Tongue (tissue), 3 donors: ENCODE measurements at places on chromosomes 3 and 15.

GRCh38 chr3:12060139-12060845 is 56.1 kb downstream of the SYN2 start:
- no peak for DNase-seq

DNA sequence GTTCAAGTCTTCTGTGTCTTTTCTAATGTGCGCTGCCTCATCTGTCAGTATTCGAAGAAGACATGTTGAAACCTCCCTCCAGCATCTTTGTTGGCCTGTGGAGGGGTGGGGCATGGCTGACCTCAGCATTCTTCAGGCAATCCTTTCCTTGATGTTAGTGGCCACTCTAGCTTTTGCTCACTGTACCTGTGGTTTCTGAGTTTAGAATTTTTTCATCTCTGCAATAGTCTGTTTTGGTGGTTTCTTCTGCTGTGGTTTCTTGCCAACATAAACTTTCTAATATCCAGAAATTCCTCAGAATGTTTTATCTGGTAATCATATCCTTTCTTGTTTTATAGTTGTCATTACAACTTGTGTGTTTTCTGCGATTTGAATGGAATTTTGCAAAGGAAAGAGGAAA is 251.3 kb upstream of the NR2E3 start:
- no peak for DNase-seq

DNA sequence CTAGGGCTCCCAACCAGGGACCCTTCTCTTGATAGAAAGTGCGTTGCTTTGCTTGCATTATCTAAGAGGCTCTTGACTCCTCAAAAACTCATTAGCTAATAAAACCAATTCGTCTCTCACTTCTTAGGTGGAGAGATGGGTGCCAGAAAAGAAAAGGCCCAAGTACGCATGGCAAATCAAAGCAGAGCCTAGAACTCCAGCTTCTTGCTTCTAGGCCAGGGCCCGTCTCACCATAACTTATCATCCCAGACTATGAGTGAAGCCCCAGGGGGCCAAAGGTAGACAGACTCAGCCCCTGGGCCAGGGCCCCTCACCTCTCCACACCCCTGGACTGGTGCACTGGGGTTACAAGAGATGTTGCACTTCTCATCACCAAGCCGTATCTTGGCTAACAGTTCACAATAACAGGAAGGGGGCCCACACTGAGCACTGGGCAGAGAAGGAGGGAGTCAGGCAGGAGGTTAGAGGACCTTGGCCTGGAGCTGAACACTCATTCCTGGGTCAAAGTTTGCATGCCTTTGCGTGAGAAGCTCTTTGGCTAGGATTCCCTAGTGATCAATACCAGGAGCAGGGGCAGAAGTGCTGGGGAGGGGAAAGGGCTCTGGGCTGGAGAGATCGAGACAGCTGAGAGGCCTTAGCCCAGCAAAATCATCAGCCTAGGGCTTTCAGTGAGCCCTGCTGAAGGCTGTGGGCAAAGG is 5.4 kb upstream of the CYP1A1 start:
- no peak for DNase-seq

- no peak for DNase-seq
Observed at GRCh38 chr3:50475348-50475747, 28.1 kb downstream of the CACNA2D2 start.

DNA sequence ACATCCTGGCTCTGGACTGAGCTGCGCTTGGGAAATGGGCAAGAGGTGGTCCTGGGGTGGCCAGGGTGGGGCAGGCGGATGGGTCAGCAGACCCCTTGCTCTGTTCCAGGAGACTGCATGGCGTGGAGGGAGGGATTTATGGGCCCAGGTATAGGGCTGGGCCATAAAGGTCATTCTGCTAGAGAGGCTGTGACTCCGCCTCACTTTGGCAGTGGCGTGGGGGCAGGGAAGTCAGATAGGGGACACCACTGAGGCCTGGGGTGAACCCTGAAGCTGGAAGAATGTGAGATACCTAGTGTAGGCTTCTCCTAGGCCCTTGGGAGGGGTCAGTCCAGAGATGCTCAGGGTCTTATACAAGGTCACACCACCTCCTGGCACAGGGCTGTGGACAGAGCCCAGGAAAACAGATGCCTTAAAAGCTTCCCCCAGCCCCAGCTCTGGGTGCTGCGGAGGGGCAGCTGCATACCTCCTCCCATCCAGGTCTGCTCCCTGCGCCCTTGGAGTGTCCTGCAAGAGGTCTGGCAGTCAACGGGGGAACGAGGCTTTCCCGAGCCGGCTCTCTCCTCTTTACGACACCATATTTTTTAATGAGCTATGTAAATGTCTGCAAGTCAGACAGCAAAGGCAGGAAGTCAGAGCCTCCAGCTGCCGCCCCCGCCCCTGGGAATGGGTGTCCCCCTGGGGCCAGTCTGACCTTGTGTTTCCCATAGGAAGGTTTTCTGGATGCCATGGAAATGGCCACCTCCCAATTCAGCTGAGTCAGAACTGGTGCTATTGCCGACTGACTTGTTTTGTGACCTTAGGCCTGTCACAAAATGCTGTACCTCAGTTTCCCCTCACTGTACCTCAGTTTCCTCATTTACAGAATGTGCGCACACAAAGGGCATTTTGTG is 26.3 kb downstream of the LINGO1 start:
- DNase-seq, result no peak

GRCh38 chr3:157284688-157285087 is 124.7 kb upstream of the CCNL1 start:
- DNase-seq, result peak; percentile 13
